ENCODE measurements at places on chromosomes 12 and 14.

DNA sequence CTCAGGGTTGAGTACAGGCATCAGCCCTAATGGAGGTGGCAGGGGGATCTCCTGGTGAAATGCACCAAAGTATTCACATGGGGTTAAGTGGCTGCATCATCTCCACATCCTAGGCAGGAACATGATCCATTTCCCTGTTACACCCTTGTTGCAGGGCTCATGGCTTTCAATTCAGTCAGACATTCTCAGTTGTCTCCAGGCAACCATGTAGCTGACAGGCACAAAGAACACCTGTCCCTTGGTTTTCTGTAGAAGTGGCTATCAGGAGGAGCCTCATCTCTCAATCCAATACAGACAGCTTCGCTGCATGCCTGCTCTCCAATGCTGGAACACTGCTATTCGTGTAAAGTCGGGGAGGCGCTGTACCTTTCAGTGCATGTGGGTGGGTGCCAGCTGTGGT lies 299.0 kb upstream of the FOXG1 start:
- no peak for DNase-seq

GRCh38 chr14:105377555-105378182 lies 20.7 kb upstream of the TEX22 start:
- no peak for DNase-seq

- no peak for DNase-seq
Measured at GRCh38 chr12:88553941-88554658, 26.2 kb downstream of the KITLG start.

GRCh38 chr14:50320283-50320682 lies 8.2 kb downstream of the DMAC2L start:
- no peak for DNase-seq

- no peak for DNase-seq
Measured at GRCh38 chr14:28767030-28767852, 654 bp downstream of the FOXG1 start.

GRCh38 chr14:106843951-106844483 lies 1317.6 kb downstream of the TMEM121 start:
- no peak for DNase-seq

DNA sequence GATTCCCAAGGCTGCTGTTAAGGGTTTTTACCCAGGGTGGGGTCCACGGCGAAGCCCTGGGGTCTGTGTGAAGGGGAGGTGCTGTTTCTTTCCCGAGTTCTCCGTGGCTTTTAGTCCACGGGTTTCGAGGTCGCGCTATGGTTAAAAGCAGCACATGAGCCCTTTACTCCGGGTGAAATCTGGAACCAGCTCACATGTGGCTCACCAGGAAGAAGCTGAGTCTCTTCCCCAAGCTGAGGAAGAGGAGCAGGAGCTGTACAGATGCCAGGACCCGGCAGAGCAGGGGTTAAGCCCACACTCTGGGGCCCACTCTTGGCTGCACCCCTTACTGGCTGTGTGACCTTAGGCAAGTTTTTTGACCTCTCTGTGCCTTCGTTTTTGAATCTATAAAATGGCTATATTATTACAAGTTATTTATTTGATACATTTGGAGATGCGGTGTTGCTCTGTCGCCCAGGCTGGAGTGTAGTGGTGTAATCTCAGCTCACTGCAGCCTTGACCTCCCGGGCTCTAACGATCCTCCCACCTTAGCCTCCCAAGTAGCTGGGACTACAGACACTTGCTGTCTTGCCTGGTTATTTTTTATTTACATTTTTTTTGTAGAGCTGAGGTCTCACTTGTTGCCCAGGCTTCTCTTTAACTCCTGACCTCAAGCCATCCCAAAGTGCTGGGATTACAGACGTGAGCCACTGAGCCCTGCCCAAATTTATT lies 266.3 kb downstream of the AACS start:
- DNase-seq: no peak

- no peak for DNase-seq
Measured at GRCh38 chr14:105903971-105904370, 377.6 kb downstream of the TMEM121 start.

GRCh38 chr14:98501836-98502235 lies 770.2 kb downstream of the BCL11B start:
- DNase-seq: no peak

GRCh38 chr14:76391981-76392690 lies 16.2 kb downstream of the ESRRB start:
- no peak for DNase-seq

DNA sequence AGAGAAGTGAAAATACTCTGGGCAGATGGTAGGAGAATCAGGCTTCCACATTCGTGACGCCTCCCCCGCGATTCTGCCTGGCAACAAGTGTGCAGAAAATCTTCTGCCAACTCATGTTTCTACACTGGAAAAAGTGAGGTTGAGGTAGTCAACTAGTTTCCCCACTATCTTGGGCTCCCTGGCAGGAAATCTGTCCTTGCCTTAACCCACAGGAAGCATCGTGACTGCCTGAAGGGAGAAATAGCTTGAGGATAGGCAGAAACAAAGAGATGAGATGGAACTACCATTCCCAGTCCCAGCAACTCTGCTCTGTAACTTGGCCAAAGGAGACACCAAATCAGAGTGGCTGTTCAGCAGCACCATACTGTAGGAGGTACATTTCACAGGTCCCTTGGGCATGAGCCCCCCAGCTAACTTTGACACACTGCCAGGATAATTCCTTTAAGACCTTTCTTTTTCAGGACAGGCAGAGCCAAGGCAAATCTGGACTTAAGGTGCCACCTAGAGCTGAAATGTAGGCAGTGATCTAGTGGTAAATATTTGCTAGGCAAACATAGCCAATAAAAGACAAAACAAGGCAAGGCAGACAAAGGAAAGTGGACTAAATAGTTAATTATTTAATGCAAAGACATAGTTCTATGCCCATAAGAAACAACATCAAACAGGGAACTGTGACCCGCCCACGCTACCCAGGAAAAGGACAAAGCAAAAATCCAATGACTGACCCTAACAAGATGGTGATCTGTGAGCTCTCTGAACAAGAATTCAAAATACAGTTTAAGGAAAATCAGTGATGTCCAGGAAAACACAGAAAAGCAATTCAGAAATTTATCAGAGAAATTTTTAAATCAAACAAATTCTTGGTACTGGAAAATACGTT lies 205.1 kb downstream of the PTPRO start:
- DNase-seq: peak; percentile 74

GRCh38 chr12:32605326-32606095 lies 73.6 kb upstream of the DNM1L start:
- DNase-seq: no peak

- DNase-seq: peak; percentile 90
Measured at GRCh38 chr12:106227641-106228319, 20.0 kb downstream of the CKAP4 start.

- DNase-seq: no peak
Measured at GRCh38 chr12:111156304-111156703, 212.6 kb downstream of the PHETA1 start.

GRCh38 chr14:70816525-70816924 lies 7.2 kb upstream of the MAP3K9 start:
- no peak for DNase-seq

- no peak for DNase-seq
Measured at GRCh38 chr12:130547480-130548155, 168.5 kb downstream of the RIMBP2 start.

DNA sequence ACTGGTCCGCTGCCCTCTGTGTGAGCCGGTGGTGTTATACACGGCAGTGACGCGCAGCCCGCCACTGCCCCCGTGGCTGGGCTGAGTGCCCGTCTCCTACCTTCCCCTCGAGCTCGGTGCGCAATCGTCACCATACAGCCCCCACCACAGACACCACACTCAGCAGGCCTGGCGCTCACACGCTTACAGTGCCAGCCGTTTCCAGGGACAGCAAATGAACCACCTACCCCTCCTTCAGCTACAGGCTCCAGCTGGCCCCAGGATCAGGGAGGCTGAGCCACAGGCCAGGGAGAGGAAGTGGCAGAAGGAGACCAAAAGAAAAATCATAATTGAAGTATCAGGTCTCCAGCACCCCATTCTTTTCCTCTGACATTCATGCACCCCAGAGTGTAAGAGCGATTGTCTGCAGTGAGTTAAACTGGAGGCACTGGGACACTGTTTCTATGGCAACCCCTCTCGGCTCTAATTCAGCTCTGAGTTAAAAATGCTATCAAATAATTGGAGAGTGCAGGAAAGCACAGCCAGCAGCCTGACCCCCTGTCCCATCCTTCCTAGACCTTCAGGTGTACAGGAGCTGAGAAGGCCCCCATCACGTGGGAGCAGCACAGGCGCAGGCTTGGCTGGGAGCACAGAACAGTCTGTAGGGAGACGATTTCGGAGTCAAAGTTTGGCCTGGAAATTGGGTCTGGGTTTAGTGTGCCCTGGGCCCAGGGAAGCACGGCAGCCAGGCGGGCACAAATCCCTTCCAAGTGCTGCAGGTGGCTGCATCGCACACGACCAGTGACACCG lies 18.0 kb downstream of the LRTM2 start:
- no peak for DNase-seq

GRCh38 chr14:74077401-74077800 lies 6.9 kb downstream of the ALDH6A1 start:
- DNase-seq: no peak

- DNase-seq: no peak
Measured at GRCh38 chr14:103273145-103273744, 60.8 kb upstream of the EIF5 start.

- DNase-seq: no peak
Measured at GRCh38 chr14:104223101-104224041, 85.0 kb downstream of the KIF26A start.

DNA sequence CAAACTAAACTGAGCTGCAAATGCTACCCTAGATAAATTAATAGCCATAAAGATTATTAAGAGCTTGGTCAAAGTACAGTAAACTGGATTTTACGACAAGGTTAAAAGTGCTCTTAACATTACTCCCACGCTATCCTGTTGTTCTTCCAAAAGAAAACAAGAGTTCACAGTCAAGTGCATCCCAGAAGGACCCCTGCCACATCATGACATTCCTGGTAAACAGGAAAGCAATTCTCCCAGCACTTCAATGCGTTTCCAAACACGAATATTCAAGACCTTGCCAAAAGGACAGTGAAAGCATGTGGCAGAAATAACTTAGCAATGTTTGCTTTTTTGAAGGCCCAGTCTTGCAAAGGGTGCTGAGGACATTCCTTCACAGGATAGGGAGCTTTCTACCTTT lies 11.2 kb downstream of the SPRING1 start:
- DNase-seq: no peak

GRCh38 chr14:36021030-36021422 lies 155.5 kb downstream of the PTCSC3 start:
- no peak for DNase-seq

GRCh38 chr14:68741477-68741791 lies 51.4 kb downstream of the ZFP36L1 start:
- no peak for DNase-seq

DNA sequence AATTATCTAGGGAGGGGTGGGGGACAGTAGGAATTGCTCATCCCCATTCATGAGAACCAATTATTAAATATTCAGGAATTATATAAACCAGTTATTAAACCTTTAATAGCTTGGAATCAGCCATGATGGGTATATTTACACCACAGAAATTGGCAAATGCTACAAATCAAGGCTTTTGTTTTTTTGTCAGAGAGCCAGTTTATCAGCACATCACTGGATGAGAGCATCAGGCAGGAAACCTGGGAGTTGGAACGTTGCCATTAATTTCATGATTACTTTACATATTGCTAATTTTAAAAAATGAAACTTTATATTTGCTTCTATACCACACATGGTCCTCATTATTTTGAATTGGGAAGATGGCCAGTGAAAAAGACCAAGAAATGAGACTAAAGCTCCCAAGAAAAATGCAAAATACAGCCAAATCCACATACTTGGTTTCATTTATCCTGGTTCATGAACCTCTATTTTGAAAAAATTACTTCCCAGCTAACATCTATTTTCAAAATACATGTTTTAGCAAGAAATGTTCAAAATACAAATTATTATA lies 48.4 kb downstream of the ATL1 start:
- DNase-seq: no peak

GRCh38 chr12:13233830-13234641 lies 37.5 kb downstream of the EMP1 start:
- no peak for DNase-seq

DNA sequence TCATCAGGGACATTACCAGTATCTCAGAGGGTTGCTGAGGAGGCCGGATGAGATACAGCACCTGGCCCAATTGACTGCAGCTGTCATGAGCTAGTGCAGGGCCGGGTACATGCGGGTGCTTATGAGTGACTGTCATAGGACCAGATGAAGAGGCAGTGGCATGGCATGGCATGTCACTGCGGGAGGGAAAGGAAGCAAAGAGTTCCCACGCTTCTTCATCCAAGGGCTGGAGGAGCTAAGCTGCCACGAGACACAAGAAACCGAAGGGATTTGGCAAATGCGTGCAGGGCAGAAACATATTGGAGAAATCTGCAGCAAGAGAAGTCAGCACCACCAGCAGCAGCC lies 10.7 kb upstream of the GPX2 start:
- DNase-seq: peak; percentile 70

- DNase-seq: no peak
Measured at GRCh38 chr14:38791862-38792261, 311.2 kb downstream of the SEC23A start.

DNA sequence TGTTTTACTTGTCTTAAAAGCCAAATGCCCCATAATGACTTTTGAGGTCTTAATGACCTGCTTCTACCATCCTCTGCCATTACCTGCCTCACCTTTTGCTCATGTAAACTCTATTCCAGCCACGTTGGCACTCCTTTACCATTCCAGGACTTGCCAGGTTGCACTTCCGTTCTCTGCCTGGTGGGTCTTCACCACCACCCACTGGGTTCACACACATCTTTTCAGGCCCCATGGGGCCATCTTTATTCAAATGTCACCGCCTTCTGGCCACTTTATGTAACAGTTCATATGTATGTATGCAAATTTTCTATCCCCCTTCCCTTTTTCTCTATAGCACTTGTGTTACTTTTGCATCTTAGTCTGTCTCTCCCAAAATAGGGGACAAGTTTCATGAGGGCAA lies 57.7 kb downstream of the ATP2A2 start:
- no peak for DNase-seq

Measured in cardiac septum (tissue), 1 donor.